Fibroblast of mammary gland (primary cell): ENCODE measurements at places on chromosomes 1 and 21.

- DNase-seq = peak; percentile 60
Observed at GRCh38 chr1:97094247-97094972, 372.8 kb downstream of the PTBP2 start.

DNA sequence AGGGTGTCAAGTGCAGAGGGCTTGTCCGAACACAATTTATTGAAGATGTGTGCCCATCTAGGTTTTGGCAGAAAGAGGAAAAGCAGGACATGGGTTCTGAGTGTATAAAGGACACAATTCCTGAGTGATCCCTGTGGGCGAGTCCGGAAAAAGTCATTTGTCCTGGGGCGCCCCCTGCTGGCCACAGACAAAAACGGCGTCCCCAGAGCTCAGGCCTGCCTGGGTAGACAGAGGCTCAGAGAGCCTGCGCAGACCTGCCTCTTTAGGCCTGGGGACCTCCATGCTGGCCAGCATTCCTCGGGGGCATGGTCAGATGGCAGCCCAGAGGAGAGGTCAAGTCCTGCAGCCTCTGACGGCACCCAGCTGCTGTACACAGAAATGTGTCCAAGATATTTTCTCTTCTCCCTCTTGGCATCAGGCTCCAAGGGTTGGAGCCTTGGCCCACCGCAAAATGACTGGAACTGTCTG, 65.5 kb upstream of the LRP8 start:
- DNase-seq = peak; percentile 59

- no peak for DNase-seq
Observed at GRCh38 chr1:32541064-32541566, 1.9 kb downstream of the ZBTB8A start.

DNA sequence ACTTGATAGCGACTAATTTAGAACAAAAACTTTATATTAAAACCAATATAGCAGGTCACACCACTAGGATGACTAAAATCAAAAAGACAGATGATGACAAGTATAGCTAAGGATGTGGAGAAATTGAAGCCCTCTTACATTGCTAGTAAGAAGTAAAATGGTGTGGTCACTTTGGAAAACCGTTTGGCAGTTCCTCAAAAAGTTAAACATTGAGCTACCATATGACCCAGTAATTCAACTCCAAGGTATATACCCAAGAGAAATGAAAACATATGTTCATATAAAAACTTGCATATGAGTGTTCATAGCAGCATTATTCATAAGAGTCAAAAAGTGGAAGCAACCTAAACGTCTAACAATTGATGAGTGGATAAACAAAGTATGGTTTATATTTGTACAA, 13.0 kb upstream of the SERINC2 start:
- DNase-seq = peak; percentile 42

- no peak for DNase-seq
Observed at GRCh38 chr1:204503913-204504519, 9.4 kb upstream of the PIK3C2B start.

DNA sequence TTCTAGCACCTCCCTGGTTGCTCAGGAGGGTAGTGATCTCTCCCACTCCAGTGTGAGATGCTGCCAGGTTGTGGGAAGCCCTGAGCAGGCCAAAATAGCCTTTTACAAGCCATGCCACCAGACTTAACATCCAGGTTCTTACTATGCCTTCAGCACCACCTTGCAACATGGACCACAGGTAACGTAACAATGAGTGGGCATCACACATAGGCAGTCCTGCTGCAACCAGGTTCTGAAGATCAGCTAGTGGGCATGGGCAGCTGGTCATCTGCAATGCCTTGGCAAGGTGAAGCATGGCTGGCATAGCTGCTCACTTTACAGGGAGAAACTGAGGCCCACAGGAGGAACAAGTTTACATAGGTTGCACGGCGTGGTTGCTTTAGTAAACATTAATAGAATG, 40.7 kb downstream of the DHCR24 start:
- no peak for DNase-seq

GRCh38 chr1:183877053-183877720, 72.3 kb downstream of the RGL1 start:
- DNase-seq = peak; percentile 68

GRCh38 chr1:214698559-214698958, 95.6 kb downstream of the CENPF start:
- no peak for DNase-seq

GRCh38 chr1:156748670-156749418, 2.6 kb downstream of the HDGF start:
- DNase-seq = peak; percentile 66

DNA sequence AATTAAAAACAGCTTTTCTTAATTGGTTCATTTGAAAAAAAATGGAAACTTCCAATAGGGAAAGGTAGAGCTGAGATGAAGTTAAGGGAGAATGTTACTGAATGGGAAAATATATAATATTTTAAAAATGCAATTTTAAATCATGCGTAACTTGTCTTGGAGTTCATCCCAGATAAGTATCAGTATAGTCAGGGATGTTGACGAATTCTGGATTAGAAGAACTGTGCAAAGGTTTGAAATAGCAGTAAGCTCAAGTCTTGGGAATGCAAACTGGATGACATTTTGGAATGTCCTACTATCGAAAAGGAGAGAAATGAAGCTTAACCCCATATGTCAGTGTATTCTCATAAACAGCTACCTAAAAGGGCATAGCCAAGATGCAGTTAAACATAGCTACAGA, 4.0 kb upstream of the ST6GALNAC3 start:
- DNase-seq = peak; percentile 51

DNA sequence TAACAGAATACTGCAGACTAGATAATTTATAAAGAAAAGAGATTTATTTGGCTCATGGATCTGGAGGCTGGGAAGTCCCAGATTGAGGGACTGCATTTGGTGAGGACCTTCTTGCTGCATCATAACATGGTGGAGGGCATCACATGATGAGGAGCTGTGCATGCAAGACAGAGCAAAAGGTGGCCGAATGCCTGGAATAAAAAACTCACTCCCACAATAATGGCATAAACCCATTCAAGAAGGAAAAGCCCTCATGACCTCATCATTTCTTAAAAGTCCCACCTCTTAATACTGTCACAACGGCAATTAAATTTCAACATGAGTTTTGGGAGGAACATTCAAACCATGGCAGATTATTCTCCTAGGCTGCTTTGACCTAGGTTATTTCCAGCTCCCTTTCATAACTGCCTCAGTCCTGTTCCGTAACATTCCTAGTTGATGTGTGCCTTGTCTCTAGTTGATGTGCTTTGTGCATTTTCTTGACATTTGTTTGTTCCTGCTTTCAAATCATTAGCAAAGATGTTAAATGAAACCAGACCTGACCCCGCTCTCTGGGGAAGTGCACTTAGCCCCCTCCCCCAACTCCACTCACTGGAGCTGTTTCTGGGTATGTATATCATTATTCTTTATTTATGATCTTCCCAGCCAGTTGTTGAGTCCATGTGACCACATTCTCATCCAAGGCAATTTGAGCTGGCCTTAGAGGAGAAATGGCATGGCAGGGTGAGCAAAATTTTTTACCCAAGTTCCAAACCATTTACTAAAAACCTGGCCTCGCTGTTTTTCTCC, 148.5 kb downstream of the GDAP2 start:
- peak; percentile 61 for DNase-seq

- no peak for DNase-seq
Observed at GRCh38 chr1:5662086-5662743, 330.0 kb downstream of the NPHP4 start.

DNA sequence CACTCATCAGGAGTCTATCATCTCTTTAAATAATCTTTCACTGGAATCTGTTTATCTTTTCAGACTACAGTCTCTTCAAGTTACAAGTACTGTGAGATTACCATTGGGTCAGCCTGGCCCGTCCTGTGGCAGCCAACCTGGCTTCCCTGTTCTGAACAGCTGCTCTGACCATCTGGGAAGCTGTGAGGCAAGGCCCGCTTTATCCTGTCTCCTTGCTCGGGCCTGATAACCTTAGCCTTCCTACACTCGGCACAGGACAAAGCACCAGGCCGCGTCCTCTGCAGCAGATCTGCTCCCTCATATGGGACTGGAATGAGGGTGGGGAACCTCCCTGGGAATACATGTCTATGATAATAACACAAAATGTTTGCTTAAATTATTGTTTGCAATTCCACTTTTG, 113.3 kb downstream of the PTPN14 start:
- no peak for DNase-seq

DNA sequence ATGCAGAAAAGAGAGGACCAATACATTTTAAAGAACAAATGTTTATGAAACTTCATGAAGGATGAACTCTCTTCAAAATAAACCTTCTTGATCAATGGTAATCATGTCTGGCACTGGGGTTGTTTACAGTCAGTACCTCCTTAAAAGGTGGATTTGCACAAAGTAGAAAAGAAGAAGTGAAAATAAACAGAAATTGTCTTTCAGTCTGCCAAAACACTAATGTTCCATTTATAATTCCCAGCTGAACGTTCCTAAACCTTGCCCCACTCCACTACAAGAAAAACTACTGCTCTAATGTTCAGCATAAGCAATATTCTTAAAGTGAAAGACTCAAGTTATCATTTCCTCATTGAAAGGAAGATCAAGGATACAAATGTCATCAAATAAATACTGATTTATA, 86.2 kb downstream of the EIF4G3 start:
- DNase-seq = peak; percentile 12

GRCh38 chr1:15465674-15466073, 9.1 kb downstream of the CELA2A start:
- DNase-seq = no peak

- DNase-seq = peak; percentile 36
Observed at GRCh38 chr1:78236716-78237115, 190.9 kb downstream of the GIPC2 start.

- DNase-seq = no peak
Observed at GRCh38 chr1:232915212-232915611, 35.2 kb upstream of the NTPCR start.

DNA sequence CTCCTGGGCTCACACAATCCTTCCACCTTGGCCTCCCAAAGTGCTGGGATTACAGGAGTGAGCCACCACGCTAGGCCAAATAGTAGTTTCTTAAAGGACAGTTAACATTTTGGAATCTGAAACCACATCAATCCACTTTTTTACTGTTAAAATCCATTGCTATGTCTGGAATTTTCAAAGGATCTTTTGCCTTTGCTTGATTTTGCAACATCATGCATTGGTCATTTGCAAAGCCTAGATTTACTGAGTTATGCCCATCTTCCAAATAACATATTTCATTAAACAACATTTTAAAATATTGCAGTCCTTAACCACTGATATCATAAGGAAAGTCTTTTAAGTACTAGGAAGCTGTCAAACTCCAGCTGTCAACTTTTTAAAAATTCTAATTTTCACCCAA, 3.3 kb downstream of the POGZ start:
- no peak for DNase-seq

DNA sequence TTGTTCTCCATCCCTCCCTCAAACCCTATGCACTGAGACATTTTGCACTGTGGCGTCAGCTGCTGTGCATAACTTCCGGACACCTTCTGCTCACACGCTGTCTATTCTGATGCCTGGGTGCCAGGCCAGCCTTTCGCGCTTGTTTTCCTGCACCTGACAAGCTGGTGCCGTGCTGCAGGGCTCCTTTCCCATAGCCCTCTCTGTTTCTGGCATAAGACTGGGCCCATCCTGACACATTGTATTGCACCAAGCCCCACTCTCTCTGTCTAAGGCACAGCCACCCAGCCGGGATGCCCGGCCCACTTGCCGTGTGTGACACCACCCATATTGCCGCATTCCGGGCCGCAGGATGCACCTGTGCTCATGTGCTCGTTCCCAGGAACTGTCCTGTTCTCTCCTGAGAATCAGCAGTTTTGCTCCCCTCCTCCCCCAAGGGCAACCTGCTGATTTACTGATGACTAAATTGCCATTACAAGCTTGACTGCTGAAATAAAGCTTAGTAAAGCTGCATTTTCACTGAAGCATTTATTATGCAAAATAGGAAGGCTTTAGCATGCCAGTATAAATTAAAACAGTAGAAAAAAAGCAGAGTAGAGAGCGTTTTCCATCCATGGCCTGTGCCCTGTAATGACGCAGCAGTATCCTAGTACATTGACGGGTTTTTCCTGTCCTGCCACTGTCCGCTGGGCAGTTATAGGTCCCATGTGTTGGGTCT, 88.0 kb downstream of the CD247 start:
- no peak for DNase-seq

- no peak for DNase-seq
Observed at GRCh38 chr1:201427963-201428362, 6.4 kb upstream of the TNNI1 start.

- no peak for DNase-seq
Observed at GRCh38 chr1:53511323-53511932, 52.2 kb downstream of the DMRTB1 start.

DNA sequence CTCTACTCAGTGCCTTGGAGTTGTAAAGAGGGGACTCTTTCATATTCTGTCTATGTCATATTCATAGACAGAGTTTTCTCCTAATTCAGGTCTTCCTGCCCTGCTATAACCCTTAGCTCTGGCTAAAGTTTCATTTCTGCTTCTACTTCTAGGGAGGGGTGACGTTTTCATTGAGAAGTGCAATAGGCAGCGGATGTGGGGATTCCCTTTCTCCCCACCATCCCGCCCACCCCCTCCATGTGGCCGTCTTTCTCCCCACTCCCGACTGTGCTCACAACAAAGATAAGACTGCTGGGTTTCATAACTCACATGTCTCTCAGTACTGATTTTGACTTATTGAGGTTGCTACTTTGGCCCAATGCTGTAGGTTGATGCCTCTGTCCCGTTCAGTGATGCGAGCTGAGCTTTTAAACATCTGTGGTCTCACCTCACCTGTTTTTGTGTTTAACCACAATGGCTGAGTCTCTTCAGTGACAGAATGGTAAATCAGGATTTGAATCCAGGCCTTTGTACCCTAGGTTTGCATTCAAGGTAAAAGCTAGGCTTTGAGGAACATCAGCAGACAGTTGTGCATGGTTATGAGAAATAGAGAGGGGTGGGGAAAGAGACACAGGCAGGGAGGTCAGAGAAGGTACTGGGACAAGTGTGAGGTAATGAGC, 7.8 kb upstream of the KIF14 start:
- DNase-seq = no peak

GRCh38 chr1:113870778-113871177, 734 bp downstream of the PTPN22 start:
- no peak for DNase-seq

DNA sequence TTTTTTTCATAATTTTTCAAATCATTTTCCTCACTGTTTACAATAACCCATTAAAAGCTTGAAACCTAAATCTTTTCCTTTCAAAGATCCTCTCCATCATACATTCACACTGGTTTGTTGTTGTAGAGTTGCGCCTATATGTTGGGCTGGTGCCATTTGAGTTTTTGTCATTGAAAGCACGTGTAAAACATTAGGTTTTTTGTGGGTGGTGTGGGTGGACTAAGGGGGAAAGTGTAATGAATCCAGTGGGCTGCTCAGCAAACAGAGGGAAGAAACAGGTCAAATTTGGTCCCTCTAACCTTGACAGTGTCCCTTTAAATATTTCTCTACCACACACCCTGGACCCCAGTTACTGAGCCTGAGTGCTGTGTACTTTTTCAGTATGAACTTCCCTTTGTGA, 46.8 kb downstream of the KDM1A start:
- DNase-seq = no peak

DNA sequence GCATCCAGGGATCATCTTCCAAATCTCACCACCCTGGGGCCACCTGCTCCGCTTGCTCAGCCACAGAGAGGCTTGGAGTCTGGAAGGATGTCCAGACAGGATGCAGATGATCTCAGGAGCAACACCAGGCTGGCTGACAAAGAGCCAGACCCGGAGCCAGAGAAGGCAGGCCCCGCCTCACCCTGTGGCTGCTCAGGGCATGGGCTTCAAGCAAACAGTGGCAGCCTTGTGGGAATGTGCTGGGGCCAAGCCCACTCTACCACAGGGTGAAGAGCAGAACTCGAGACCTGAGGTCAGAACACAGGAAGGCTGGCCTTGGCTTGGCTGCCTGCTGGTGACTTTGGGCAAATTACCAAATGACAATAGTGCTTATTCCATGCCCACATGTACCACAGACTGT, 45.5 kb downstream of the MRPL37 start:
- DNase-seq = peak; percentile 11
